Glomerular endothelial cell (primary cell): ENCODE measurements at places on chromosomes 11 and 22.

DNA sequence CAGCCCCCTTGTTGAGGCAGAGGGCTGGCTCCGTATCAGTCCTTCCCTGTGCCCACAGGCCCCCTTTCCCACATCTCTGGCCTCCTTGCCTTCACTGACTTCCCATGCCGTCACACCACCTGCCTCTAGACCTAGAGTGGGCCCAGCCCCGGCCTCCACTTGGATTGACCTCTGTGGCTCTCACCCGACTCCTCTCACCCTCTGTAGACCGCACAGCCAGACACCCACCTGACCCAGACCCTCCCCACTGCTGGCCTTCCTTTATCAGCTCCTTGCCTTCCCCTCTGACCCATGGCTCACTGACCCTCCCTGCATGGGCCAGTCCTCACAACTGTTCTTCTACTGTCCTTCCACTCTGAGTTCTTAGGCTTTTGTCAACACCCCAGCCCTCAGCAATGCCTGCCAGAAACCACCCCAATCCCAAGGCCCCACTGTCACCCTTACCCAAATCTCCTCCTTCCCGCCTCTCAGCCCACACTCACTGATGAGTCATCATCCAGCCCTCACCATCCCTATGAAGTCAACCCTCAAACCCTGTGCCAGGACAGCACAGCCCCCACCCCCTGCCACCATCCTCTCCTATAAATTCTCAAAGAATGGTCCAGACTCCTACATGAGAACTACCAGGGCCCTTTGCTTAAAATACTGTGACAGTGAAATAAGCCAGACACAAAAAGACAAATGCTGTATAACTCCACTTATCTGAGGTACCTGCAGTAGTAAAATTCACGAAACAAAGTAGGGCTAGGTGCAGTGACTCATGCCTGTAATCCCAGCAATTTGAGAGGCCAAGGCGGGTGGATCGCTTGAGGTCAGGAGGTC, 53.4 kb downstream of the SCGB1A1 start:
- DNase-seq, result no peak

DNA sequence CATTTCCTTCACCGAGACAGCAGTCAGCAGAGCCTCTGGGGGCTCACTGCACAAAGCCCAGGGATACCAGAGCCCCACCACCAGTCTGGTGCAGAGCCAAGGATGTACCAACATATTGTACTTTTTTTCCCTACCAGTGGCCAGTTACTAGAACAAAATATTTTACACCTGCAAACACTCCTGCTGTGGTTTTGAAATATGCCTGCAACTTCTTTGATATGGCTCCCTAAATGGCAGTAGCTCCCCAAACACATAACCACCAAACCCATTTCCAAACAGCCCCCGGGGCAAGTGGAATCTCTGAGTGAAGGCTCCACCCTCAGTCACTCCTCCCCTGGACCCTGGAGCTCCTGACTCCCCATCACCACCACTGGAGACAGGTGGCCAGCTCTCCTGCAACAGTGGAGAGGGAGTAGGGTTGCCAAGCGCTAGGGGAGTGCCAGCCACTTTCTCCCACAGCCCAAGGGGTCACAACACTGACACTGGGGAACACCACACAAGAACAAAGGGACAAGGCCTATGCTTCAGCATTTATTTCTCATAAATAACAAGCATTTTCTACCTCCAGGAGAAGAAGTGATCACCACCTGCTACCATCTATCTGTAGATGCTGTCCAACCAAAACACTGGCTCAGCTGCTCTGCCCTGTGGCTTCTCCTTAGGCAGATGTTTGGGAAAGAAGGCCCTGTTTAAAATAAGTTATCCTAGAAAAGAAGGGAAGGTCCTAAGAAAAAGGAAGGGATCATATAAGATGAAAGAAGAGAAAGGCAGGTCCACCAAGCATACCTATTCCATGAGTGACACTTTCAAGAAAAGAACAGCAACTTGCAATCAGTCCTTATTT, 15.1 kb downstream of the DGCR2 start:
- no peak for DNase-seq

DNA sequence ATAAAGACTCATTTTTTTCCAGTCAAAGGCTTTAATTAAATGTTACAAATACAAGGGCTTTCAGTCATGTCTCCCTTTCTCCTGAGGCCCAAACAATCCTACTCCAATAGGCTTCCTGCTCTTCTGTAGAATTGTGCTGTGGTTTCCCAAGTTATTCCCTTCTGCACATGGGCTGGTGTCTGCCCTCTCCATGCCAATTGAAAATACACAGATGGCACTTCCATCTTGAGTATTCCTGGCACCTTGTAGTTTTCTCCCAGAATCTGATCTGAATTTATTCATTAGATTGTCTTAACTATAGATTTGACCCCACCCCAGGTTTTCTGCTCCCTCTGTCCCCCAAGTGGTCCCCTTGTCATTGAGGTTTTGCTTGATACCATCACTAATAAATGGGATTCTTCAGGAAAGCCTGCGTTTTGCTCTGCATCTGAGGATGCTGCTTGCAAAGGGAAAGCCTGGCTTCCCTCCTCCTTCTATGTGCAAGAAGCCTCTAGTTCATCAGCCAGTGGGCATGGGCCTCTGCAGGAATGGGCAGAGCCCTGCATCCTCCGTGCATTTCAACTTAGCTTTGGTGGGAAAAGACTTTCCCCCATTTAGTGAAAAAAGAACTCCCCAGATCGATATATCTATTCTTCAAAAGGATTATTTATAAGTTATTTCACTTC, 926.7 kb downstream of the NTM start:
- no peak for DNase-seq

GRCh38 chr11:72821221-72821919, 7.2 kb downstream of the ATG16L2 start:
- DNase-seq, result no peak

- no peak for DNase-seq
Measured at GRCh38 chr11:78991681-78992080, 417.0 kb upstream of the NARS2 start.

DNA sequence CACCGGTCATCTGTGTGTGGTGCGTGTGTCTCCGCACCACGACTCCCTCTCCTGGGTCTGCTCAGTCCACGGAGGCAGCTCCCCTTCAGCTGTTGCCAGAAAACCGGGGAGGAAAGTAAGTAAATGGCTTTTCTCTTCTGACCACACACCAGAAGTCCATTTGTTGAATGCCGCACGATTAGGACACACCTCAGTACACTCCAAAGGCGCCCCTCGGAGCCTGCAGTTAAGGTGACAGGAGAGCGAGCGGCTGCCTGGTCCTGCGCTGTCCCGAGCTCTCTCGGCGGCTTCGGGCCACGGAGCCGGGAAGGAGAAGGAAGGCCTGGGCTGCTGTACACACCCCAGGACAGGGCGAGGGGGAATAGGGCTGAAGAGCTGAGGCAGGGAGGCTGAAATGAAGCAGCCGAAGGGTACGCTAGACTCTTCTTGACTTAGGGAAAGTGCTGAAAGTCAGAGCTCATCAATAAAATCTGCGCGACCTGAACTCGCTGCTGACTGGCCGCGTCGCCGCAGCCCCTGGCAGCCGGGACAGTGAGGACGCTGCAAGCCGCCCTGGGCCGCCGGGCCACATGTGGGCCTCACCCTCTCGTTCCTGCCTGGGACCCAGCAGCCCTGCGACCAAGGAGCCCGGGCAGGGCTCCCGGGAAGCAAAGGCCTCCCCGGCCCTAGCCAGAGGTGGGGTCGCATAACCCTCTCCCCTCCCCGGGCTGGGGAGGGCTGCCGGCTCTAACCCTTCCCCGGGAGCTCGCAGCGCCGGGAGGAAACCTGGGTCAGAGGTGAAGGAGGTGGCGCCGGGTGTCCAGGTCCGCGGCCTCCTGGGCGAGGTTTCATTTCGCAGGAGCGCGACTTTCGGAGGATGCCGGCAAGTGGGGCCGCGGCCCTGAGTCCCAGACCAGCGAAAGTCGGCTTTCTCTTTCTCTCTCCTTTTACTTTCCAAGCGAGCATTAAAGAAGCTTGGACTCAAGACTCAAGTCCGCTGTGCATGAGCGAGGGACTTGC, 1.6 kb upstream of the PAX6 start:
- DNase-seq, result no peak

- no peak for DNase-seq
Measured at GRCh38 chr22:23525510-23525909, 54.6 kb downstream of the IGLL1 start.

DNA sequence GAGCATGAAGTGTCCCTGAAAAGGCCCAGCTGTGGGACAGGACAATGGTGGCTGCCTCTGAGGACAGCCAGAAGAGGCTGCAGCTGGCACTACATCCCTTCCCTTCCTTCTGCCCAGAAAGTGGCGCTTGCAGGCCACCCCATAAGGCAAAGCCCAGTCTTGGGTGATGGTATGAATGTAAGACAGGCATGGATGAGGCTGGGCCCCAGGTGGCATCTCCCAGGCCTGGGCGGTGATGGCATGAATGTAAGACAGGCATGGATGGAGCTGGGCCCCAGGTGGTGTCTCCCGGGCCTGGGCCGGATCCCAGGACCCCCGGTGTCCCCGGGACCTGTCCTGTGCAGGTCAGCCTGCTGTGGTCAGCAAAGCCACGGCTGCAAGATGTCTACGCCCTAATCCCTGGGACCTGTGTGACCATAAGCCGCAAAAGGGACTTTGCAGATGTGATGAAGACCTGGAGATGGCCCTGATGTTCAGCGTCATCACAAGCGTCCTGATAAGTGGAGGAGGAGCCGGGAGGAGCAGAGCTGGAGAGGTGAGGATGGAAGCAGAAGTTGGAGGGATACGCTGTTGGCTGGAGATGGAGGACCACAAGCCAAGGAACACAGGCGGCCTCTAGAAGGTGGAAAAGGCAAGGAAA, 181.1 kb downstream of the CTTN start:
- DNase-seq, result no peak

- no peak for DNase-seq
Measured at GRCh38 chr11:8763070-8763685, 80.6 kb downstream of the RPL27A start.

- DNase-seq, result no peak
Measured at GRCh38 chr22:41745968-41746367, 46.7 kb downstream of the MEI1 start.

- no peak for DNase-seq
Measured at GRCh38 chr22:36423461-36424404, 36.0 kb upstream of the MYH9 start.

- no peak for DNase-seq
Measured at GRCh38 chr11:64608046-64608445, 17.0 kb downstream of the SLC22A12 start.

- no peak for DNase-seq
Measured at GRCh38 chr11:20536784-20537183, 62.6 kb upstream of the SLC6A5 start.

GRCh38 chr11:91173701-91174100, 950.9 kb upstream of the CHORDC1 start:
- no peak for DNase-seq

DNA sequence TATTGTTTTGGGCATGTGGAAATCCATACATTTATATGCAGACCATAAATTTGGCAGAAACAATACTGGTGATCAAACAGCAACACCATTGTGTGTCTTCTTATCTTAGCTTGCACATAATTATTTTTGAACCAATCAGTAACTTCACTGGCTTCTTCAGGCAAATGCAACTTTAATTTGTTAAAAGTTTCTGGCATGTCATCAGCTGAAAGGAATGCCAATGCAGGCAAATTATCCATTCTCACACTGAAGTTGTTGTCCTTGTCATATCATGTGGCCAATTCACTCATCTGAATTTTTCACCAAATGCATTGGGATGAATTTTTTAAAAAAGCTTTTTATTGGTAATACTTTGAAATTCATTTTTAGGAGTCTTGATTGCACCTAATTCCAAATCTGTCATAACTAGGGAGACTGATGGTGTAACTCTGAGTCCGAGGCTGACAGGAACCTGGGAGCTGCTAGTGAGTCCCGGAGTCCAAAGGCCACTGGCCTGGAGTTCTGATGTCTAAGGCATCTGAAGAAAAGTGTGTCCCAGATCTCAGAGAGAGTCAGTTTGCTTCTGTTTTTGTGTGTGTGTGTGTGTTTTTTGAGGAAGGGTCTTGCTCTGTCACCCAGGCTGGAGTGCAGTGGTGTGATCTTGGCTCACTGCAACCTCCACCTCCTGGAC, 17.4 kb upstream of the OR10V1 start:
- no peak for DNase-seq

- DNase-seq, result no peak
Measured at GRCh38 chr11:68978626-68978930, 2.2 kb downstream of the MRGPRD start.

DNA sequence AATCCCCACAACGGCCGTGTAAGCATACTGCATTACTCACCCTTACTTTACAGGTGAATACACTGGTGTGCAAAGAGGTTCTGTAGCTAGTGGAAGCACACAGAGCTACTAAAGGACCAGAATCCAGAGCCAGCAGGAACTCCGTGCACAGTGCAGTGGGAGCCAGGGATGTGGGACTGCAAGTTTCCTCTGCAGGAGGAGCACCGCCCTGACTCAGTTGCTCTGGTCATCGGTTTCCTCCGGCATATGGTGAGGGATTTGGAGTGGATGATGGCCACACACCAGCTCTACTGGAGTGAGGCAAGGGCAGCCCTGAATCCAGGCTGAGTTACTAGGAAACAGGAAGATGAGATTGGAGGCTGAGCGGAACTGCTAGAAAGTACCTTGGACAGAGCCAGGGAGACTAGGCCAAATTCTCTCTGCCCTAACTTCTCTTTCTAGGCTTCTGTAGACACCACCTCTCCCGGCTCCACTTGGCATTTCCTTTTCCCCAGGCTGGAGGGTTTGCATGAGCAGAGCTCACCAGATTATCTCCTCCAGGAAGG, 18.2 kb upstream of the C22orf42 start:
- DNase-seq, result no peak

GRCh38 chr11:1180171-1180570, 22.4 kb downstream of the MUC5AC start:
- no peak for DNase-seq

GRCh38 chr11:120273432-120273831, 33.5 kb downstream of the POU2F3 start:
- DNase-seq, result no peak

DNA sequence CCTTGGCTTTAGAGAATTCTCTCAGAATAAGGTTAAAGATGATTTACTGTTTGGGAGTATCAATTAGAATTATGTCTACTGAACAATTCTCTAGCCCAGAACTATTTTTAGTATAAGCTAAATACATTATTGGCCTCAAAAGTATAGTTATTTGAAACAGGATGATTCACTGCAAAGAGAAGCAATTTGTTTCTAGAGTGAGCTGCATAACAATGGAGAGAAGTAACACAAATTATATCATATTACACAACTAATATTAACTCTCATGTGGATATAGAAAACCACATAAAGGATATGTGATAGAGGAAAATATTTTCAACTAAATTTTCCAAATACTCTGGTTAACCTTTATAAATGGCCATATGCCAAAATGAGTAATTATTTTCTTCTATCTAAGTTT, 24.9 kb downstream of the PGM2L1 start:
- DNase-seq, result no peak
